ENCODE measurements at places on chromosomes 5 and 9. TPM values are rescaled to one million over a fixed set of nuclear protein-coding genes. Genes with fewer than 3 reads are reported as not detected.

- no peak for DNase-seq
These were observed 69.3 kb downstream of the DENND1A start for GRCh38 chr9:123860603-123861002.

GRCh38 chr9:81108391-81108790 is 581.0 kb downstream of the TLE1 start:
- no peak for DNase-seq

- no peak for DNase-seq
These were observed 194.1 kb downstream of the DCP2 start for GRCh38 chr5:113170707-113171106.

- DNase-seq, result no peak
These were observed 104.5 kb downstream of the RGS3 start for GRCh38 chr9:113568081-113568435.

GRCh38 chr5:181005791-181006190 is 17.1 kb downstream of the BTNL3 start:
- no peak for DNase-seq

- DNase-seq, result peak; percentile 74
These were observed 25.8 kb upstream of the CAMK4 start for GRCh38 chr5:111198281-111198966.

- no peak for DNase-seq
These were observed 330.2 kb upstream of the NREP start for GRCh38 chr5:112087222-112087621.

GRCh38 chr9:103997856-103998370 is 96.2 kb upstream of the SMC2 start:
- DNase-seq, result no peak

- no peak for DNase-seq
These were observed 36.0 kb upstream of the BARHL1 start for GRCh38 chr9:132546148-132547051.

DNA sequence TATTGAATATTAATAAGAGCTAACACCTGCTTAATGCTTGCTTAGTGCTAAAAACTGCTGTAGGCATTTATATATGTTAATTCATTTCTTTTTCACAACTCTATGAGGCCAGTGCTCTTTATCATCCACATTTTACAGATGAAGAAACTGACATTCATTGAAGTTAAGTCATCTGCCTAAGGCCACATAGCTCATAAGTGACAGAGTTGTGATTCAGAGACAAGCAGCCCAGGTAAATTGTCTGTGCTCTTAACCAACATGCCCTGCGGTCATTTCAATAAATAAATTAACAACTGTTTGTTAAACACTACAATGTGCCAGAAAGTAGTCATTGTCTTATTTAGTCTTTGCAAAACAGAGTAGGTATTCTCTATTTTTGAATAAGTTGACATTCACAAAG is 1354.4 kb upstream of the C9orf72 start:
- DNase-seq, result no peak

DNA sequence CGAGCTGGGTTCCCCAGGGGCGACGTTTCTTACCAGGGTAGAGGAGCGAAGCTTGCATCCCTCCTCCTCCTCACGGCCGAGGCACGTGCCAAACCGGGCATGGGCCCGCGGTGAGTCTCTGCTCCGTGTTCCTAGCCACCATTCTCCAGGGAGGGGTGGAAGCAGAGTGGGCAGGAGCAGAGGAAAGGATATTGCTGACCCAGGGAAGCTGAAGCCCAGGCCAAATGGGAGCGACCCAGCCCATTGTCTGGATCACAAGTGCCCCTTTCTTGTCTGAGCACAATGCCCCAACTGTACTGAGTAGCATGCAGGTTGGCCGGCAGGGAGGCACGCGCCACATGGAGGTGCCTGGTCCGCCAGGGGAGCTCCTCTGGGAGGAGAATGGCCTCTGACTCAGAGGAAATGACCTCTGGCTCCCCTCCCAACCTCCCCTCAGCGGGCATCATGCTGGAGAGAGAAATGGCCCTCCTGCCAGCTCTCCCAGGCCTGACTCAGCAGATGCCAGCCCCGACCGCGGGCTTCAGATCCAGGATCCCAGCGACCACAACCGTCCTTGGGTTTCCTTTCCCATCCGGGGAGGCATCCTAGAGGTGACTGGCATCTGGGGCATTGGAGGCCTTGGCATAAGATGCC is 1.1 kb downstream of the PRR7 start:
- DNase-seq, result peak; percentile 36

- DNase-seq, result no peak
These were observed 222.6 kb downstream of the MEF2C start for GRCh38 chr5:88660264-88660946.

GRCh38 chr5:10410662-10411061 is 31.0 kb upstream of the ROPN1L start:
- DNase-seq, result no peak

DNA sequence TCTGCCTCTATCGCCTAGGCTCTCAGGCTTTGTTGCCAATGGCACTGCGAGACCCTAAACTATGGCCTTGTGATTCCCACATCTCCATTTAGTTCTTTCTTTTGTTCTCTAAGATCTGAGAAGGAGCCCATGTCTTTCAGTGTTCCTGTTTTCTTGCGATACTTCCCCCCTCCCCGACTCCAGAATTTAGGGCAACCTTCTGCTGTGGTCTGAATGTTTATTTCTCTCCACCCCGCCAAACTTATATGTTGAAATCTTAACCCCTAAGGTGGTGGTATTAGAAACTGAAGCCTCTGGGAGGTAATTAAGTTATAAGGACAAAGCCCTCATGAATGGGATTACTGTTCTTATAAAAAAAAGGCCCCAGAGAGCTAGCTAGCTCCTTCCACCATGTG is 6.4 kb downstream of the TMC1 start:
- no peak for DNase-seq

DNA sequence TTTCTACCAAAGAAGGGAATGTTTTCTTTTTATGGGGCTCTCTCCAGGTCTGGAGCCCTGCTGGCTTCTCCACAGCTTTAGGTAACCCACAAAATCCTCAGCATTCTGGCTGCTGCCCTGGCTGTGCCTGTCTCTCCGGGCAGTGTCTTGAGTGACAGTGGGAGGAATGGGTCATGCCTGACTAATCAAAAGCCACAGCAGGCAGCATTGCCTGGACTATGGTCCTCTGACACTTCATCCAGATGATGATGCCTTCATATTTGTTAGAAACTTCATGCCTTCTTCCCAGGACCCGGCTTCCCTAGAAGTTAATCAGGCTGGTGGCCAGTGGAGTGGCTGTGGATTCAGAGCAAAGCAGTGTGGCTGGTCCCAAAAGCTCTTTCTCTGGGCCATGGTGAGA is 32.2 kb upstream of the TGFBI start:
- no peak for DNase-seq

- peak; percentile 26 for DNase-seq
These were observed 48.3 kb upstream of the IRX4 start for GRCh38 chr5:1930880-1931603.

DNA sequence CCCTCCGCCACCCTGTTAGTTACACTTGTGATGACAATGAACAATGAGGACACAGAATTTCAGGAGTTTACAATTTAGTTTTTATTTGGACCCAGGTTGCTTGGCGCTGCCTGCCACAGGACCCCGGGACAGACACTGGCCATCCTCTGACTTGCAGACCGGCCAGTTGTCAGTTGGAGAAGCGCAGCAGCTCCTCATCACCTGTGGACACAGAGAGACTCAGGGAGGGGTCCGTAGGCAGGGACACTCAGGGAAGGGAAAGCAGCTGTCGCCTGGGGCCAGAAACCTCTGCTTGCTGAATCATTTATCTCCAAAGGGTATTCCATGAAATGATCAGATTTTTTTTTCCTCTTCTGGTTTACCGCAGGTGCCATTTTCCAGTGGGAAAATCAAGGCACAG is 18.0 kb downstream of the AMBP start:
- no peak for DNase-seq

SGCD gene
- not detected for total RNA-seq

AJM1 gene
- 0.49 TPM for total RNA-seq

CCDC187 gene
- 0.61 TPM for total RNA-seq

PCDHB5 gene
- total RNA-seq, result not detected

MARVELD2 gene
- not detected for total RNA-seq

KIF12 gene
- 1.0 TPM for total RNA-seq

ZMAT2 gene
- total RNA-seq, result 43.1 TPM

PCDHGA12 gene
- total RNA-seq, result not detected

LCN1 gene
- total RNA-seq, result not detected

SMC2 gene
- total RNA-seq, result 8.5 TPM

ISL1 gene
- not detected for total RNA-seq

CCL21 gene
- not detected for total RNA-seq

FAT2 gene
- total RNA-seq, result not detected
